Hair follicular keratinocyte (primary cell): ENCODE measurements at places on chromosomes 2 and 18. TPM values are rescaled to one million over a fixed set of nuclear protein-coding genes. Genes with fewer than 3 reads are reported as not detected.

Gene IL36RN
- 0.15 and 1.0 TPM in 2 replicates for total RNA-seq

Gene PDE11A
- total RNA-seq = not detected in 2 replicates

Gene TTC32
- 3.0 and 4.8 TPM in 2 replicates for total RNA-seq

Gene ZNF521
- not detected in 2 replicates for total RNA-seq

Gene NCKAP1
- total RNA-seq = 99.8 and 145 TPM in 2 replicates

Gene SLC5A7
- not detected in 2 replicates for total RNA-seq

Gene POMC
- total RNA-seq = 0.19 TPM in 1 of 2 replicates, not detected in the other

Gene ERFE
- 1.1 and 2.9 TPM in 2 replicates for total RNA-seq

Gene ELMOD3
- total RNA-seq = 10.7 and 16.7 TPM in 2 replicates

Gene CARF
- 1.1 and 8.1 TPM in 2 replicates for total RNA-seq

Gene AGXT
- not detected in 2 replicates for total RNA-seq

Gene ATP8B1
- total RNA-seq = 6.3 and 8.3 TPM in 2 replicates

Gene CHST10
- total RNA-seq = 3.6 and 5.6 TPM in 2 replicates

Gene C2orf81
- 3.6 and 4.8 TPM in 2 replicates for total RNA-seq

Gene GKN1
- total RNA-seq = not detected in 2 replicates
